ENCODE measurements at places on chromosomes 4 and X. TPM values are rescaled to one million over a fixed set of nuclear protein-coding genes. Genes with fewer than 3 reads are reported as not detected.

DNA sequence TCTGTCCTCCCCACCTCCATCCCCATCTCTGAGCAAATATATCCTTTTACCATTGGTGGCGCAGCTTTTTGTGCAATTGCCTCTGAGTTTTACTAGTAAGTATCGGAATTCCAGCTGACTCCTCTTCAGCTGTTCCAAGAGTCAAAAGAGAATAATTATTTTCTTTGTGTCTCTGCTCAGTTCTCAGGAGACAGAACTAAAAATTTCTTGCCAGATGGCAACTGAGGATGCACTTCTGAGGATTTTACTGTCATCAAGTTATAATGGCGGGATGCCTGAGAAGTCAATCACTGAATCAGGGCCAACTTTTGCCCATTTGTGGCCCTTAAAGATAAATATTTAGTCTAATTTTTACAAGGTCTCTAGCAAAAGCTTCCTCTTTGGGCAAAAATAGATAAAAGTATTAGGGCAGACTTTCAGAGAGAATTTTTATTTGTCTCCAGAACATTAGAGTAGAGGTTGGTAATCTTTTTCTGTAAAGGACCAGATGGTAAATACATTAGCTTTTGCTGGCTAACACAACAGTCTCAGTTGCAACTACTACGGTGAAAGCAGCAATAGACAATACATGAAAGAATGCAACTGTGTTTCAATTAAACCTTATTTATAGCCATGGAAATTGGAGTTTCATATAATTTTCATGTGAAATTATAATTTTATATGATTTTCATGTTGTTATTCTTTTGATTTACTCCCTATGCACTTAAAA lies 15.6 kb upstream of the ADGRA3 start:
- no peak for DNase-seq

Gene XAGE3
- polyA plus RNA-seq, result not detected

- DNase-seq, result no peak
Measured at GRCh38 chr4:65021149-65021548, 611.9 kb upstream of the TECRL start.

Gene ANOS1
- polyA plus RNA-seq, result 0.53 TPM

DNA sequence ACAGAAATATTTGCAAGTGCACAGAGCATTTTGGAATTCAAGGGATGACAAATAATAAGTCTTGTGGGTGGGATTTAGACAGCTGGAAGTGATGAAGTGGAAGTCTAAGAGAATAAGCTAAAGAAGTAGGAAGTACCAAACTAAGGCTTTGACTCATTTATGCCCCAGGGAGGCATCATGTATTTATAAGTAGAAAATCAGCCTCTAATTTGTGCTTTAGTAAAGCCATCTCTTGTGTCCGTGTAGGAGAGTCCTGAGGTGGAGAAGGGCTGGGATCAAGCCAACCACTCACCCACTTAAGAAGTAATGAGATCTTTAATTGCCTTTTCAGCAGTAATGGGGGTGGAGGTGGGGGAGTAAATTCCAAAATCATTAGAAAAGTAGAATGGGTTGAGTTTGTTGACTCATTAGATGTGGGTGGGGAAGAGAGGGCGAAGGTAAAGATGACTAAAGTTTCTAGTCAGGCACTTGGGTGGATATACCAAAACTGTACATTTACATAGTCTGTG lies 356.7 kb downstream of the STIM2 start:
- DNase-seq, result no peak

DNA sequence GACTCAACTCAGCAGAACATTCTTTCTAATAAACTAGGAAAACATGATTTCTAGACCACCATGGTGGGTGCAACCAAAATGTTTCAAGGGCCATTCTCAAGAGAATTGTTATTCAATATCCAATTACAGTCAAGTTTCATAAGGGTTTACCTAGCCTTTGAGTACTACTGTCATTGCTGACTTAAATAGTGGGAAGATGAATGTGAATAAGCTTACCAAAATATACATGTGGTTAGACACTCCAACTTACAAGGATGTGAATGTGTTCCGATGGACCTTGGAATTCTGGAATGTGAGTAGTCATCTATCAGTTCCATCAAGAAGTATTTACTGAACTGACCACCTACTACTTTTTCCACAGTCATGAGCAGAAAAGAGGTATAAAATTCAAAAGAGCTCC lies 16.9 kb downstream of the SH3RF1 start:
- no peak for DNase-seq

Gene IBSP
- polyA plus RNA-seq, result not detected

Gene NOCT
- 1.4 TPM for polyA plus RNA-seq

DNA sequence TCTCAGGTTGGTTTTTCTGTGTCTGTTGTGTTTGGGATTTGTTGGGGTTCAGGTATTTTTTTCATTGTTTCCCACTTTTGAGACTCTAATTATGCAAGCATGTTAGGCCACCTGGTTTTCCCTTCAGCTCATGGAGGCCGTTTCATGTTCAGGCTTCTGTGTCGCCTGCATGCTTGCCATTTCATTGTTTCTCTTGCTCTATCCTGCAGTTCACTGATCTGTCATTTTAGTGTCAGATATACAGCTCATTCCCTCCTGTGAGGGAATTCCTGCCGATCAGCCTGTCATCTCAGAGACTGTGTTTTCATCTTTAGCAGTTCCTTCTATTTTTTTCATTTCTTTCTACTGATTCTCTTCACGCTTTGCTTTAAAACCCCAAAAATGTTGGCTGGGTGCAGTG lies 49.4 kb upstream of the HGFAC start:
- DNase-seq, result no peak

Gene AGTR2
- not detected for polyA plus RNA-seq

Gene SPP1
- 20.6 TPM for polyA plus RNA-seq

DNA sequence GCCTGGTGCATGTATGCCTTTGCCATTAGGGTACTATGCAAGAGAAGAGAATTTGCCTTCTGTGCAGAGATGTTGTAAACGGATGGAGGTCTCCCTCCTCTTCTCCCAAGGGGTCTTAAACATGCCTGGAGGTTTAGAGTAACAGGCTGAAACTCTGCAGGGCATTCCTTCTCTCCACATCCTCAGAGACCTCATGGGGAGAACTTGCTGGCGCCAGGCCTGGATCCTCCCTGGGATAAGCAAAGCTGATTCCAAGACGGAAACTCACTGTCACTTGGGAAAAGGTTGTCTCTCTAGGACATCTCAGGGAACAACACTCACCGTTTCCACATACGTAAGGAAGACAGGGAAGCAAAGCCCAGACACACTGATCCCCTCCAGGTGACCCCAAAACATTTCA lies 76.9 kb upstream of the GPM6B start:
- no peak for DNase-seq

Gene GNRHR
- not detected for polyA plus RNA-seq

Gene RTL5
- polyA plus RNA-seq, result 10.0 TPM

Gene PRSS12
- 1.7 TPM for polyA plus RNA-seq

DNA sequence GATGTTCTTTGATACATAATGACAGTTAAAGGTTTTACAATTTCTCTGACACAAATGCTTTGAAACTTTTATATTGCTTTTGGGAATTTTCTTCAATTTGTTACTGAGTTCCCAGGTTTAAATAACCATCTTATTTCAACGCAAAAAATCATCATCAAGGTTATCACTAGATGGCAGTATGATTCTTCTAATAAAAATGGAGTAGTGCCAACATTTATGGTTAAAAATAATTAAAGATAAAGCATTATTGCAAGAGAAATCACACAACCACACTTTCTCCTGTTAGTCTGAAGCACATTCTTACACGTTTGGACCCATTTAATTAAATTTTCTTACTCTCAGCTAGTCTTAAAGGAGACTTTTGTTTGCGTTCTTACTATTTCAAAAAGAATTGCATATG lies 611.3 kb upstream of the CPXCR1 start:
- no peak for DNase-seq

GRCh38 chr4:37884855-37885487 lies 5.9 kb upstream of the TBC1D1 start:
- no peak for DNase-seq

Gene DRP2
- 0.75 TPM for polyA plus RNA-seq

Measured in urinary bladder (tissue), 4 donors.